DND-41 (cell line): ENCODE measurements at places on chromosomes 7 and 10.

DNA sequence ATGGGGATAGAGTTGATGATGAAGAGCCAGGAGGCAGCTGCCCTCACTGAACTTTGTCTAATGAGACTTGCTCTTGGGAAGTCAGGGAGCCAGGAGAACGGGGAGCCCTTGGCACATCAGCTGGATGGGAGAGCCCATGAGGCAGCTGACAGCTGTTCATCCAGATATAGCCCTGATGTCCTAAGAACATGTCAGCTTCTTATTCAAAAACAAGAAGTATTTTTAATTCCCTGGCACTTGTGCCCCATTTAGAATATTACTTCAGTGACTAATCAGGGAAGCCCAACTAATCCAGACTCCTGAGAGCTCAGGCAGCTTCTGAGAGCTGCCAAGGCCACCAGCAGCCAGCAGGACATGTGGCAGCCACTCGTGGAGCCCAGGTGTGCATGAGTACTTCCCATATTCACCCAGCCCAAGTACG lies 363.4 kb downstream of the GRID1 start:
- DNase-seq, result no peak

DNA sequence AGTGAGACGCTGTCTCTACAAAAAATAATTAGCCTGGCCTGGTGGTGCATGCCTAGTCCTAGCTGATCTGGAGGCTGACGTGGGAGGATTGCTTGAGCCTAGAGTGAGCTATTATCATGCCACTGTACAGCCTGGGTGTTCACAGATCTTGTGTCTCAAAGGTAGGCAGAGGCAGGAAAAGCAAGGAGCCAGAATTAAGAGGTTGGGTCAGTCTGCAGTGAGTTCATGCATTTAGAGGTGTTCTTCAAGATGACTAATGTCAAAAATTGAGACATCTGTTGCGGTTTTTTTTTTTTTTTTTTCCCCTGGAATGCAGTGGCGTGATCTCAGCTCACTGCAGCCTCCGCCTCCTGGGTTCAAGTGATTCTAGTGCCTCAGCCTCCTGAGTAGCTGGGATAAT lies 5.4 kb downstream of the PPIA start:
- no peak for DNase-seq

DNA sequence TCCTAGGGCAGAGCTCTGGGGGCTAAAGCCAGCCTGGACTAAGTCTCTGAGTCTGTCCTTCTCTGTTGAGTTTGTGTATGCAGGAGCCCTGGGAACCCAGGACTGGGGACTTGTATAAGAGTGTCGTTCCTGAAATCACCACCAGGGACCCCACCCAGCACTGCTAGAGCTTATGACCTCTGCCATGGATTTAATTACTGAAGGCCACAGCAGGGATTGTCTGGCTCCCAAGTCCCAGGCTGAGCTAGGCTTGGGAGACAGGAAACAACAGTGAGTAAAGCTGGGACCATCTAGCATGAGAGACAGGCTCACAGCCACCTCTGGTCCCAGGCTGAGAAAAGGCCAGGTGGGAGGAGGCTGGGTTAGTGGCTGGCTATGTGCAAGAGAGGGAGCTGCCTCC lies 1.4 kb upstream of the TSPAN15 start:
- peak; percentile 29 for DNase-seq

- DNase-seq, result no peak
Observed at GRCh38 chr10:114281006-114281405, 42.0 kb downstream of the VWA2 start.

DNA sequence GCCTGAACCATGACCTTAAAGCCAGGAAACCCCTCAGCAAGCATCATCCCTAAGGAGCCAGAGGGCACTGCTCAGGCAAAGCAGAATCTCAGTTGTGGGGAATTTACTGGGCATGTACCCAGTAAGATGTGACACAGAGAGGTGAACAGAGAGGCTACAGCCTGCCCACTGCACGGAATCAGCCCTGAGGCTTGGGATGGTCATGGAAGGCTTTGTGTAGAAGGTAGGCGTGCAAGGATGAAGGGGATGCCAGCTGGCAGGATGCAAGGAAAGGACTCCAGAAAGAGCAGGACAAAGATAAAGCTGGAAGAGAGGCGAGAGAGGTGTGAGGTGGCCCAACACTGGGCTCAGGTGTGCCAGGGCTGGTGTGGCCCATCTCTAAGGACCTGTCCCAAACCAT lies 2.4 kb upstream of the AIFM2 start:
- DNase-seq, result no peak

- DNase-seq, result no peak
Observed at GRCh38 chr7:36336390-36336789, 53.3 kb upstream of the ANLN start.

DNA sequence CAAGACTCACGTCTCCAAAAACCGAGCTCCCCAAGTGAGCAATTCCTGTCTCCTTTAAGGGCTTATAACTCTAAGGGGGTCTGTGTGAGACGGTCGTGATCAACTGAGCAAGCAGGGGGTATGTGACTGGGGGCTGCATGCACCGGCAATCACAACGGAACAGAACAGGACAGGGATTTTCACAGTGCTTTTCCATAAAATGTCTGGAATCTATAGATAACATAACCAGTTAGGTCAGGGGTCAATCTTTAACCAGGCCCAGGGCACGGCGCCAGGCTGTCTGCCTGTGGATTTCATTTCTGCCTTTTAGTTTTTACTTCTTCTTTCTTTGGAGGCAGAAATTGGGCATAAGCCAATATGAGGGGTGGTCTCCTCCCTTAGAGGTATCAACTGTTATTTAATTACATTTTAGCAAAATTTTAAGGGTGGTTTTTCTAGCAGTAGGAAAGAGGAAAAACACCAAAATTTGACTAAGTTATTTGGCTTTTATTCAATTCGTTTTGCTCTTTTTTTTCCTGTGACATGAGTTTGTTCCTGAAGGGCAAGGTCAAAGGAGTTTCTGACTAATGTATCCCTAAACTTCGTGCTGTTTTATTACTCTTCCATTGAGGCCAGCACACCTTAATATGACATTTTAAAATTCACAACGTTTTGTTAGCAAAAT lies 121.4 kb upstream of the SEC61G start:
- DNase-seq, result no peak

- DNase-seq, result no peak
Observed at GRCh38 chr7:50312250-50313162, 8.0 kb downstream of the IKZF1 start.

- DNase-seq, result no peak
Observed at GRCh38 chr10:78045237-78045636, 11.6 kb downstream of the RPS24 start.

- no peak for DNase-seq
Observed at GRCh38 chr10:77667426-77668324, 30.1 kb upstream of the KCNMA1 start.

- DNase-seq, result no peak
Observed at GRCh38 chr7:13829914-13830900, 159.3 kb downstream of the ETV1 start.

GRCh38 chr10:94125856-94126255 lies 132.1 kb downstream of the PLCE1 start:
- no peak for DNase-seq

GRCh38 chr10:108319434-108320222 lies 1155.1 kb upstream of the SORCS1 start:
- DNase-seq, result no peak

GRCh38 chr7:46786221-46786954 lies 795.5 kb downstream of the TNS3 start:
- DNase-seq, result no peak

GRCh38 chr7:79775911-79776310 lies 322.4 kb upstream of the MAGI2 start:
- DNase-seq, result no peak

DNA sequence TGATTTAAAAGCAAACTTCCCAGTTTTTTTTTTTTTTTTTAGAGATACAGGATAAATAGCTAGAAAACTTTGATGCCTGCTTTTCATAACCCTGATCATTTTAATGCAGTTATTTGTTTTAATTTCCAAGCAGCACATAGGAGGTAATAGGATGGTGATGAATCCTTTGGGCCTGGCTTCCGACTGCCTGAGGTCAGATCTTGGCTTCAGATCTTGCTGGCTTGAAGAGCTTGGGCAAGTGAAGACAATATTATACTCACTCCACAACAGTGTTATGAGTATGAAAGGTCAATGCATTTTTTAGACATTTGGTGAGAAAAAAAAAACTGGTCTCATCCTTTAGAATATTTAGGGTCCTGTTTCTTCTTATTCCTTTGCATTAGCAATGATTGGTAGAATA lies 124.8 kb upstream of the PRKCQ start:
- no peak for DNase-seq

DNA sequence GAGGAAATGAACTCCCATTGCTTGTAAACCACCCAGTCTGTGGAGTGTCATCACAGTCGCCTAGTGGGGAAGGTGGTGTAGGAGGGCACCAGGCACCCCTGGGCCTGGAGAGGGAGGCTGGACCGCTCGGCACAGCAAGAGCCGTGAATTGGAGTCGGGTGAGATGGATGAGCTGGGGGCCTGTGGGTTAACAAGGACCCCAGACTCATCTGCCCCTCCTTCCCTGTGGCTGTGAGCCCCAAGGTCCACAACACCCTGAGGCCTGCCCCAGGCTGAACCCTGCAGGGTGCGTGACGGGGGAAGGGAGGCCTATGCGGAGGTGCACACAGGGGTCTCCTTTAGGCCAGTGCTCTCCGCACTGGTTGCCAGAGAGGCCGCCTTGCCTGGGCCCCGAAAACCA lies 581.4 kb upstream of the FOXK1 start:
- DNase-seq, result no peak

- DNase-seq, result no peak
Observed at GRCh38 chr7:48938539-48939295, 14.4 kb downstream of the CDC14C start.

GRCh38 chr10:53314876-53315275 lies 542.3 kb upstream of the MBL2 start:
- no peak for DNase-seq

GRCh38 chr7:155193716-155194115 lies 104.0 kb upstream of the INSIG1 start:
- no peak for DNase-seq

- no peak for DNase-seq
Observed at GRCh38 chr7:91343996-91344629, 79.9 kb downstream of the FZD1 start.

DNA sequence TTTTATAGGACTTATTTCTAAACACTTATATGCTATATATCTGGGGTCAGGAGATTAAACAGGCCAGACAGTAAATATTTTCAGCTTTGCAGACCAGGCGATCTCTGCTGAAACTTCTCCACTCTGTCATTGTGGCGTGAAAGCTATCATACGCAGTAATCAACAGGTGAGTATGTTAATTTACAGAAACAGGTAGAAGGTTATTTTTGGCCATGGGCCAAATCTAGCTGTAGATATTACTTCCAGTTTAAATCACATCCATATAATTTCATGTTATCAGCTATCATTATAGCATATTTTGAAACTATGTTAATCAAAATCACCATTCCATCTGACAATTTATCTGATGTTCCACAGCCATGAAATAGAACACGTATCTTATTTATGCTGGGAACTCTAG lies 67.8 kb downstream of the GPR37 start:
- no peak for DNase-seq

DNA sequence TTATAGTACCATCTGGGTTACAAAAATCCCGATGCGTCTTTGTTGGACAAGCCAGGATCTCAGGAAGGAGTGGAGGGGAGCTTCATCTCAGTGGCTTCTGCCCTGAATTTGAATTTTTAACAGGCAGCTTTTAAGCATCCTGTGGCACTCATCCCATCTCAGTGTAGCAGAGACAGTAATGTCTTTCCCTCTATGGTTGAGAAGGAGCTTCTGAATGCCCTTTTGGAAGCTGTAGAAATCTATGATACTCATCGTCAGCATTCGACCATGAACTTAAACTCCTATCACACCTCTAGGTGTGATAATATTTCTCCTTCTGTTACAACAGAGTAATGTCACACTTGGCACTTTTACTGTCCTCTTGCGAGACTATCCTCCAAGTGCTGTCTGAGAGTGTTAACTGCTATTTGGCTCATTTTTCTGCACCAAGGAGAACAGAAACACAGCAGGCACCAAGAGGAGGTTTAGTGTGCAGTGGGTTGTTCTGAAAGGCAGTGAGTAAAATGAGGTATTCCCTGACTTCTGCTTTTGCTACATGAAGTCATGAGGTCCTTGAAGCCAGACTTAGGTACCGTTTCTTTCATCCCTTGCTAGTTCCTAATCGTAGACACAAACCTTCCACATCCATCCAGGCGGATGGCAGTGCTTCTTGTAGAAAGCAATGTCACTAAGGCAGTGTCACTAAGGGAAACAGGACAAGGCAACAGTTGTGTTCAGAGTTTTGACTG lies 177.4 kb downstream of the CELF2 start:
- DNase-seq, result no peak

DNA sequence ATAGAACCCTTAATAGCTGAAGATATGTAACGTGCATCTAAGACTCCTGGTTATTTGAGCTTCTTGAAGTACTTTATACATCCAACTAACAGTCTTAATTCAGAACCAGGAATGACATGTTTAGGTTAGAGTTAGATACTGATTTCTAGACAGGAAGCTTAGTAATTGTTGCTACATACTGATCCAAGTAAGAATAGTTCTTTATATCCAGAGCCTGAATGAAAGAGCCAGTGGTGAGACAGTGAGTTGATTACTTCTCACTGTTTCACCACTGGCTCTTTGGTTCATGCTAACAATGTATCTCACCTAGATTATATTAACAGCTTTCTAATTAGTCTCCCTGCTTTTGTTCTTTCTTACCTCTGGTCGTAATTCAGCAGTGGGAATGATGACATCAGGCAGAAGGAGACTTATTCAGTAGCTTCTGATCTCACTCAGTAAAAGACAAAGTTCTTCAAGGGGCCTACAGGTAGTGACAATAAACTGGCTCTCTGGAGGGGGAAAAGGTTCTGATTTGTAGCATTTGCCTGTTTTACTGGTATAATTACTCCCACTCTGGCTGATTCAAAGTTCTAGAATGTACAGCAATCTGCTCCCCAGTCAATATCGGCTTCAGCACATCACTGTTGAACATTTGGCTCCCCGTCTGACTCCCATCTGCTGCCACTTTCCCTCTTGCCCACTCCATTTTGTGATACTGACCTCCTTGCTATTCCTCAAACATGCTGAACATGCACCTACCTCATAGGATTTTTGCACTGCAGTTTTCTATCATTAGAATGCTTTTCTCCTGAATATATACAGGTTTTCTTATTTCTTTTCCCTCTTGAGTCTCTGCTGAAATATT lies 29.1 kb downstream of the MCU start:
- DNase-seq, result no peak
